ENCODE measurements at places on chromosomes 12 and 14.

GRCh38 chr12:81168445-81168844 lies 90.6 kb downstream of the ACSS3 start:
- DNase-seq = no peak

DNA sequence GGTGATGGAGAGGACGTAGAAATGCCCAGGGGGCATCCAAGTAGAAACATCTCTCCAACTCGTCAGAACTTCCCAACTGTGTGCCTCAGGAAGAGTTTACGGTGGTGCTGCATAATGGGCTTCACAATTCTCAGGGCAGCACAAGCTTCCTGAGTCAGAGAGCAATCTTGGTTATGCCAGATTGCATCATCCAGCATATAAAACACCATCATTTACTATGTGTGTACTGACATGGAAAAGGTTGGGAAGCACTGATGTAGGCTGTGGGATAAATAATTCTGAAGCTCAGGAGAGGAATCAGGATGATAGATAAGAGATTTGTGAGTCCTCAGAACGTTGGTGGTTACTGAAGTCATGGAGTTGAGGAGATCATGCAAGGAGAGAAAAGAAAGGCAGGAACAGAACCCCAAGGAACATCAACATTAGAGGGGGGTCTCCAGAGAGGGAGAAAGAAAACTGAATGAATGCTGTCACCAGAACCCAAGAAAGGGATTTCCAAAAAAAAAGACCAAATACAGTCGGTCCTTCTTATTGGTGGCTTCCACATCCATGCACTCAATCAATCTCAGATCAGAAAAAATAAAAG lies 4.7 kb upstream of the NCKAP5L start:
- peak; percentile 90 for DNase-seq

DNA sequence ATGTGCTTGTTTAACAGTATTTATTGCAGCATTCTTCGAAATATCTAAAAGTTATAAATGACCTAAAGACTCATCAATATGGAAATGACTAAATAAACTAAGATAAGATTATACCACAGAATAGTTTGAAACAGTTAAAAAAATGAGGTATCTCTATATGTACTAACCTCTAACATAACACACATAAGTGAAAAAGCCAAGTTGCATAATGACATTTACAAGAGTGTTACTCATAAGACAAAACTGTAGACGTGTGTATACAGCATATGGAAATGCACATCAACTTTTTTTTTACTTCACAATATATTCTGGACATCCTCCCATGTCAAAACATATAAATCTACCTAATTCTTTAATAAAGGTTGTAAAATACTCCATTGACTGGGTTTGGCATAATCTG lies 22.8 kb downstream of the CPM start:
- no peak for DNase-seq

GRCh38 chr14:29558516-29558915 lies 369.1 kb downstream of the PRKD1 start:
- peak; percentile 56 for DNase-seq

DNA sequence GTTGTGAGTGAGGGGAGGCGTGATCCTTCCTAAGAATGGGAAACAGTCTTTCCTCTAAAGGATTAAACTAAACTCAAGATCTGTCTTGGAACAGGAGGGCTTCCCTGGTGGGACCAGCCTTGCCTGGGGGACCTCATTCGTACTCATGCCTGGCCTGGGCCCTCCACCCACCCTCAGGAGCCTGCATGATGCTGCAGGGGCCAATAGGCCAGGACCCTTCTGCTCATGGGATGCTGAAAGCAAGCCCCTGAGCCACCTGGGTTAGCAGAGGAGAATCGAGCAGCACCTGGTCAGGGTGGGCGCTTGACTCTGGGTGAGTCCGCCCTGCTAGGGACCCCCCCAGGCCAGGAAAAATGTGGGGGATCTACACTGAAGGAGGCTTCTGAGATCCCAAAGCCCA lies 48.3 kb upstream of the FAM181A start:
- DNase-seq = no peak

DNA sequence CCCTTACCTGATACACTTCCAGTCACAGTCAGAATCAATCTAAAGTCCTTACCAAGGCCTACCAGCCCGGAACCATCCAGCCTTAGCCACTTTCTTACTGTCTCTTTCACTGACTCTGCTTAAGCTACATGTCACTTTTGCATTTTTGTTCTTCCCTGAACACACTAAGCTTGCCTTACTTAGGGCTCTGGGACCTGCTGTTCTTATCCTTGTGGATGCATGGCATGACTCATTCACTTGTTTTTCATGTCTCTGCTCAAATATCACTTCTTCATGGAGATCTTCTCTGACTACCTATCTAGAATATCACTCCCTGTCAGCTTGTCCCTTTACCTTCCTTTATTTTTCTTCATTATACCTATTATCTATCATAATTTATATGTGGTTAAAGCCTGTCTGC lies 65.6 kb upstream of the ZDHHC17 start:
- no peak for DNase-seq

- no peak for DNase-seq
Observed at GRCh38 chr14:82366803-82367202, 833.1 kb upstream of the SEL1L start.

DNA sequence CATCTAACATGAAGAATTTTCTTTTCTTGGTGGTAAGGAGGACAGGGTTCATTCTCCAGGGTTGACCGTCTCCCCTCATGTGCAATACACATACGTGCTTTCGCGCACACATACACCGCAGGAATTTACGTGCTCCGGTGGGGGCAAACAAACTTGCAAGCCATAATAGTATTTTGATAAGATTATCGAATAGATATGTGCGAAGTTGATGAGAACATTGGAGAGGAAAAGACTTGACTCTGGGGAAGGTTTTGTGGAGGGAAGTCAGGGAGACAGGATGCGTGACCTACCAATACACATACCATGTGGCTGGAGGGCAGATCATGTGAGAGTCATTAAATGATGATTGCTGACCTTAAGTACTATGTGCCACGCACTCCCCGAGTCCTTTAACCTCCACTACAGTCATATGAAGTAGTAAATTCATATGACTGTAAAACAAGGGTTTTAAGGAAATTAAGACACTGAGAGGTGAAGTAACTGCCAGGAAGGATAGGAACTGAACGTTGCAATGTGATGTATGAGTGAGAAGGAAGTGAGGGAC lies 921 bp downstream of the RAD51B start:
- peak; percentile 46 for DNase-seq

- DNase-seq = no peak
Observed at GRCh38 chr12:19908830-19909229, 459.5 kb upstream of the PDE3A start.

GRCh38 chr12:102232036-102232435 lies 34.4 kb upstream of the PMCH start:
- DNase-seq = no peak

GRCh38 chr14:72664651-72665050 lies 229.2 kb downstream of the DPF3 start:
- DNase-seq = no peak
